Stimulated activated CD4-positive, alpha-beta T cell treated with anti-CD3 and anti-CD28 coated beads, Interleukin-1b, Interleukin-23, amount 100 ng/mL, for 48 hours (primary cell): ENCODE measurements at places on chromosomes 3 and 15.

DNA sequence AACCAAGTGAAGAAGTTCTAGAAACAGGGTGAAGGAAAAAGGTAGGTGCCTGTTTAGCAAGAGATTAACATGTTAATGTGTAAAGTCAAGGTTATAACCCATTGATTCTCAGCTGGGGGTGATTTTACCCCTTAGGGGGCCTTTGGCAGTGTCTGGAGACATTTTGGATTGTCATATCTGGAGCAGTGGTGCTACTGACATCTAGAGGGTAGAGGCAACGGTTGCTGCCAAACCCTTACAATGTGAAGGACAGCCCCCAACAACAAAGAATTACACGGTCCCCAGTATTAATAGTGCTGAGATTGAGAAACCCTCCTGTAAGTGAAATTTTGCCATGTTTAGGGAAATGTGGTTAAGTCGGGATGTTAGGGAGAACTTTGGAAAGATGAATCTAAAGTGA is 74.7 kb downstream of the CRYBG3 start:
- DNase-seq = no peak

GRCh38 chr15:72774696-72775383 is 8.7 kb downstream of the ADPGK start:
- DNase-seq = no peak

DNA sequence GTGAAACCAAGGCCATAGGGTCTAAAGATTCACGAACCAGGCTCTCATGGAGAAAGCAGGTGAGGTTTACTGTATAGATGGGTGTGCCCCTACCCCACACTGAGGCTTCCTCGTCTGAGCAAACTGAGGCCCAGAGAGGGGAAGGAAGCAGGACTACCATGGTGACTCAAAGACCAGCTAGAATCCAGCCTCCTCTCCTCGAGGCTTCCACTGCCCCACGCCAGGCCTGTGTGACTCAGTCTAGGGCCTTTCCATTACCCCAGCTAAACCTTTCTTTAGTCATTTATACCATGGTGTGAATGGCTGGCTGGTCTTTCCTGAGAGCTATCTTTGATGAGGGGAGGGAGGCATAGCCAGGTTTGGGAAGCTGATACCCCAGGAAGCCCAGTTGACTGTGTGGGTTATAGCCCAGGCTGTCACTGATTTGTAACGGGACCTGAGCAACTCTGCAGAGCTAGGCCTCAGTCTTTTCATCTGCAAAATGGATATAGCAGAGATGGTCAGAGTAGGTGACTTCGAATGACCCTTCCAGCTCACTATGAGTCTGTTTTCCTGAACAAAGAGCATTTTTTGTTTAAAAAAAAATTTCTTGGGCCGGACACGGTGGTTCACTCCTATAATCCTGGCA is 3.0 kb upstream of the RHO start:
- DNase-seq = peak; percentile 16

DNA sequence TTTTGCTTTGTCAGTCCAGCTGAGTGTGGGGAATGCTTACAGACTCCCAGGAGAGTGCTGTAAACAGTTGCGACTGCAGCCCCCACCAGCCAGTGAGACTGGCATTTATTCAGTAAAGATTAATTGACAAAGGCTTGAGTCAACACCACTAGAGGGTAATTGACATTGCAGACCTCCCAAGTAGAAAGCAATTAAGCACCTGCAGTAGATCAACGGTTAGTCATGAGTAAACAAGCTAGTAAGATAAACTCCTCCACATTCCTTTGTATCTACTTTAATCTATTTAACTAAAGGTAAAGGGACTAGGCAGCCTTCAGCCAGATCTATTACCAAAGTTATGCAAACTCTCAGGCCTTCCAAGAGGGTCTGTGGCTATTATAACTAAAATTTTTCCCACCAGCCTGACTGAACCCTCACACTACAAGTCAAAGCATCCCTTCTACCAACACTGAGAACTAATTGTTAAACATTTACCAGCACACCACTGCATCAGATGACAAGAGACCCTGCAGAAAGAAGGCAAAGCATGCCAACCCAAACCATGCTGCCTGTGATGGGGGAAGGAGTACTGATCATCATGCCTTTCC is 30.5 kb upstream of the GALNT15 start:
- DNase-seq = no peak

DNA sequence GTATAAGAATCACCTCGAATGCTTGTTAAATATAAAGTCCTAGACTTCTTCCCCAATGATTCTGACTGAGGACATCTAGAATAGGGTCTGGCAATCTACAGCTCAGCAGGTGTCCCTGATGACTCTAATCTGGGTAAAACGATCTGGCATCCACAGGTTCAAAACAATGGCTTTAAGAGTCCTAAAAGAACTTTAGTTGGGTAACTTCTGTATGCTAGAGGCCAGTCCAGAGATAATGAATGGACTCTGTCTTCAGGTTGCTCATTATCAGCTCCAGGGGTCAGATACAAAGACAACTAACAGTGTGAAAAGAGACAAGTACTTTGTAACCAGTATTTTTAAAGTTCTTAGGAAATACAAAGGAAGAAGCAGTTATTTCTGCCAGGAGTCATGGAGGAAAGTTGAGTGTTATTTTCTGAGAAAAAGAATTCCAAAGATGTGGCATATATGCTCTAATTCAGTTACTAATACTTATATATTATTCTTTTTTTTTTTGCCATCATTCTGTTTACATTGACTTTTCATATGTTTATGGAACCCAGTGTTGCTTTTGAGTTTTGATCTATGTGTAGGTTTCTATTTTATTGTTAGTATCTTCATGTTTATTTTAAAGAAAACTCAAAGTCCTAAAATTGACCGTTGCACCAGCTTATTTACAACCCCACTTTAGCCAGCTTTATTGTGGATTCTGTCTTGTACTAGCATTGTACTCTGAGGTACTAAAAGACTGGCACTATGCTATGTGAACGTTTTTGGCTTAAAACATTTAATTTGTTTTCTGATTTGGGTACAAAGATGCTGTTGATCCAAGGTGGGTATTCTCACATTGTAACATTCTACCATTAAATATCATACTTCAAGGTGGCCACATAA is 3.1 kb upstream of the GPR15 start:
- DNase-seq = no peak

DNA sequence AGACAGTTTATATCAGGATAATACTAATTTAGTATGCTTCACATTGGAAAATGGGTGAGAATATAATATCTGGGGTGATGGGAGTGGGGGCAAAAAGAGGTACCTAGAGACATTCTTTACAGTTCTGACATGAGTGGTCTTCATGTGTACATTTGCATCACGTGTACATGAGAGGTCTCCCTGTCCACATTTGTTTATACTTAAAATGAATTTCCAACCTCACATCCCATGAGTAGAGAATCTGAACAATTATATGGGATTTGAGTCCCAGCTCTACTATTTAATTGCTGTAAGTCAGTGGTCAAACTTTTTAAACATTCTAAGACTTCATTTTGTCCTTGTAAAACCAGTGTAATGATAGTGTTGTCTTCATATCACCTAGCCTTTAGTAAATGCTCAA is 408.4 kb downstream of the NAALADL2 start:
- no peak for DNase-seq

DNA sequence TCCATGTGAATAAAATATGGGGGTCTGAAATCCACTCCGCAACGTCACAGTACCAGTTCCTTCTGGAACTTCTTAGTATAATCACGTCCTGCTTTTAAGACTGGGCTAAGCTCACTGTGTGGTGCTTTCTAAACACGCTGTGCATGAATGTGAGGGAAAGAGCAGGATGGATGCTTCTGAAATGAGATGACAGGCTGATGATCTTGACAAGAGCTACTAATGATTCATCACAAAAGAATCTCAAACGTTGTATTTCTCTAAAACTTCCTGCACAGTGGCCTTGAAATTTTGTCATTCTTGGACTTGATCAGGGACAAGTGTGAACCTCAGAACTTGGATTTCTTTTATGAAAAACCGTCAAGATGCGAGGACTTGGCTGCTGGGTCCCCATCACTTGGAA is 221.4 kb downstream of the CADPS start:
- DNase-seq = no peak

- no peak for DNase-seq
Observed at GRCh38 chr3:130604806-130605205, 87.8 kb downstream of the COL6A6 start.

DNA sequence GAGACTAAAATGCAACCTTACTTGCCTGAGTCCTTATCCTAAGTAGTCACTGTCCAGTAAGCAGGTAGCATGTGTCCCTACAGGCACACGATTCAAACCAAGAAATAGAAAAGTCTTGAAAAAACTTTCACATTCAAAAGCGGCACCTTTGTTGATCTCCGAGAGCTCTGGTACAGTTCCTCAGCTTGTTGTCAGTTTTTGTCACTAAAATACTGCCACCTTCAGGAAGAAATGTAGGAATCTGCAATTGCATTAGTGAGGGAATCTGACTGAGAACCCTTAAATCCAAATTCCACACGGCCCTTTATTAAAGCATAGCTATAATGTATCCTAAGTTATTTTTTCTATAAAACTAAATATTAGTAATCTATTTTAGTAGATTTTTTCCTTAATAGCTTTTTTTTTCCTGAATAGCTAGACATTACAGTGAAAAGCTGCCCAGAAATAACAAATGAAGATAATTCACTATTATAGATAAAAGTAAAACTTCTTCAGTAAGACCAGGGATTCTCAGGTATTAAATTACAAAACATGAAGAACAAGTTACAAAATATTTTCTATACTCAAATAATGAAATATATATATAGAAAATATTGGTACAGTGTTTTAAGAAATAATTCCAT is 44.0 kb downstream of the CCDC54 start:
- DNase-seq = no peak

DNA sequence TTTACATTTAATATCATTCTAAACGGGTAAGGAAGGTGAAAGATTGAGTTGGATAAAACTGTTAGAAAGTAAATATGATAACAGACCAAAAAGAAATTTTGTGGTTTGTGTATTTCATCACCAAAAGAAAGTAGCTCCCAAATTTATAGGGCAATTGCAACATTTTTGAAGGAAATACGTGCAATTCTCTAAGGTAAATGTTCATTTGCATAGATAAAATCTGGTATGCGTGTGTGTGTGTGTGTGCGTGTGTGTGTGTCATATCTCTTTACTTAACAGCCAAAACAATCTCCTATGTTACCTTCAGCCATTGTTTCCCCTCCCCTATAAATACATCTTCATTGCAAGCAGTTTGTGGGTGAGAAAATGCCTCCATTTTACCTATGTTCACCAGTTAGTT is 208.4 kb downstream of the TNIK start:
- DNase-seq = no peak

GRCh38 chr15:29835301-29835700 is 13.0 kb upstream of the TJP1 start:
- no peak for DNase-seq

- DNase-seq = no peak
Observed at GRCh38 chr15:23083115-23083514, 43.7 kb upstream of the TUBGCP5 start.

- peak; percentile 25 for DNase-seq
Observed at GRCh38 chr3:186413615-186414415, 51.8 kb upstream of the DGKG start.

GRCh38 chr3:189277711-189278110 is 105.9 kb downstream of the TPRG1 start:
- no peak for DNase-seq

GRCh38 chr15:46556559-46557379 is 921.9 kb downstream of the SQOR start:
- no peak for DNase-seq

- no peak for DNase-seq
Observed at GRCh38 chr15:60407415-60407805, 9.6 kb upstream of the ANXA2 start.

GRCh38 chr15:25778161-25778560 is 85.0 kb downstream of the ATP10A start:
- DNase-seq = no peak

DNA sequence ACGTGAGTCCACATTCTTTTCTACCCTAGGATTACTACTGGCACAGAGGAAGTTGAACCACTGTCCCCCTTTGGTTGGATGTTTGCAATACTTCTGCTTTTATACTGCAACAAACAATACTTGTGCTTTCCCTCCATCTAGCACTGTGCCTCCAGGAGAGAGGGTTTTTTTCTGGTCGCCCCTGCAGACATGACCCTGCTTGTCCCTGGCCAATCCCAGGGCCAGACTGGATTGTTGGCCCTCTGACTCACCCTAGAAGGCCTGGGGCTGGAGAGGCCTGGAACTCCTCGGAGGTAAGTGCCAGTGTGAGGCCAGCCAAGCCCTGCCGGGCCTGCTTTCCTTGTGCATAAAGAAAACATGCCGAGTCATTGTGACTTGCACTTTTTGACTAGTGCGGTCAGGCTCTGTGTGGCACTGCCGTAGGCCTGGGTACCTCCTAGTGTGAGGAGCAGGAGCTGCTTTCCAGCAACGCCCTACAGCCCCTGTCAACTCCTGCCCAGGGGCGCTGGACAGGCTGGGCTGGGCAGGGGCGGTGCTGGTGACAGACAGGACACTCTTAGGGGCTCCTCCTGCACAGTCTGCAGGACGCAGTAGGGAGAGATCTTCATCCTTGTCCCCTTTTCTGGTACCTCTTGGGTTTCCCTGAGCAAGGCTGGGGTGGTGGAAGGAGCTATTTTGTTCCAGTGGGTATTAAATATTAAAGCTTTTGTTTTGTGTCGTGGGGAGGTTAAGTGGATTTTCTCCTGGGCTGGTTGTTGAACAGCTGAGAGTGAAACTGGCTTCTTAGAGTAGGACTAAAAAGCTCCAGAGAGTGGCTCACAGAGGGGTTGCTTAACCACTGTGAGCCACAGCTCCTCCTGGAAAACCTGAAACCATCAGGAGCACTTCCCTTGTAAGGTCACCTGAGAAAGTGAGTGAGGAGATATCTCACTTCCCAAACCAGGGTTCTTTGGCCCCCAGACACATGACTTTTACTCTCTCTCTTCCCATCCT is 14.4 kb upstream of the TKT start:
- peak; percentile 28 for DNase-seq

DNA sequence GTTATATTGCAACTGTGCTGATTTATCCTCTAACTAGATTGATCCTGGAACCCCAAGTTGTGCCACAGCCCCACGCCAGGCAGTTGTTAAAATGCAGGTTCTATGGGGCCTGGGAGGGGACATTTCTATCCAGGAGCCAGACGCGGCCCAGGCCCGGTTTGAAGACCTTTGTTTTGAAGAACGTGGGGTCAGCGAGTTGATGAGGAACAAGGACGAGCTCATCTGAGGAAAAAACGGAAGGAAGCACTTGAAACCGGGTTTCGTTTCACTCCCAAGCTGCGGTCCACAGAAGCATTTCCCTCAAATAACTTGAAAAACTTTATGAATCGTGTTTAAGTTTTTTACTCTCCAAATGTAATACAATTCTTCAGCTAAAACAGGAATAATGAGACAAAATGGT is 76.4 kb downstream of the CHSY1 start:
- no peak for DNase-seq

- no peak for DNase-seq
Observed at GRCh38 chr15:48432688-48433087, 101.5 kb downstream of the DUT start.

DNA sequence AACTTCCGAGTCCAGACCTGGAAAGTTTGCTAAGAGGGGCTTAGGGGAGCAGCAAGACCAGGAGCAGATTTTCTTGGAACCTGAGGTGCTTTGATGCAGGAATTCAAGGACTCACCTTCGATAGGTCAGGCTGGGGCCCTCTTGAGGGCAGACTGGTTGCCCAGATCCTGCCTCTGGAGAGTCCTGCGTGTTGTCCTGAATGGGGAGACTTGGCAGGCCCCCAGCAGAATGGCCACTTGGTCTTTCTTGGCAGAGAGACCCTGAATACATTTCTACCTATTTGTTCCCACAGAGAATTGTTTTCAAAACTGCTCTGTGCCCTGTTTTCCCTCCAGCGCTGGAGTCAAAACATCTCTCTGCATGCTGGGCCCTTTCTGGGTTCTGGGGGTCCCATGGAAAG is 4.2 kb downstream of the KLF13 start:
- DNase-seq = no peak
